ENCODE measurements at places on chromosomes 16 and 17.

- no peak for DNase-seq
Observed at GRCh38 chr17:50027881-50028735, 27.8 kb upstream of the ITGA3 start.

GRCh38 chr17:18262641-18263040 lies 2.2 kb downstream of the MIEF2 start:
- no peak for DNase-seq

GRCh38 chr17:1915889-1916288 lies 86.1 kb downstream of the RPA1 start:
- DNase-seq: no peak

DNA sequence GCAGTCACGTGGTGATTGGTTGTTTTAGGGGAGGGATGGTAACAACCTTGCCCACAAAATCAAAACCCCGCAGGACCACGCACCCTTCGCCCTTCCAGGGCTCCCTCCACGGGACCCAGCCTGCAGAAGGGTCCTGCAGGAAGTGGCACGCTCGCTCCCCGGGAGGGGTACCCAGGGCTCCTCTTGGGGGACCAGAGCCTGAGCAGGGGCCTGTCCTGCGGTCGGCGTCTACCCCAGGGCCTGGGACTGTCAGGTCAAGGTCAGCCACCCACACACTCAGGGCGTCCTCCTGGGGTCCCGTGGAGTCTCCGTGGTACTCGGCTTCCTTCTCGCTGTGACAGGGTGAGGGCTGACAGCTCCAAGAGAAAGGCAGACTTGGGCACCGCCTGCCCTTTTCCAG lies 33.9 kb downstream of the ZNF469 start:
- DNase-seq: no peak

DNA sequence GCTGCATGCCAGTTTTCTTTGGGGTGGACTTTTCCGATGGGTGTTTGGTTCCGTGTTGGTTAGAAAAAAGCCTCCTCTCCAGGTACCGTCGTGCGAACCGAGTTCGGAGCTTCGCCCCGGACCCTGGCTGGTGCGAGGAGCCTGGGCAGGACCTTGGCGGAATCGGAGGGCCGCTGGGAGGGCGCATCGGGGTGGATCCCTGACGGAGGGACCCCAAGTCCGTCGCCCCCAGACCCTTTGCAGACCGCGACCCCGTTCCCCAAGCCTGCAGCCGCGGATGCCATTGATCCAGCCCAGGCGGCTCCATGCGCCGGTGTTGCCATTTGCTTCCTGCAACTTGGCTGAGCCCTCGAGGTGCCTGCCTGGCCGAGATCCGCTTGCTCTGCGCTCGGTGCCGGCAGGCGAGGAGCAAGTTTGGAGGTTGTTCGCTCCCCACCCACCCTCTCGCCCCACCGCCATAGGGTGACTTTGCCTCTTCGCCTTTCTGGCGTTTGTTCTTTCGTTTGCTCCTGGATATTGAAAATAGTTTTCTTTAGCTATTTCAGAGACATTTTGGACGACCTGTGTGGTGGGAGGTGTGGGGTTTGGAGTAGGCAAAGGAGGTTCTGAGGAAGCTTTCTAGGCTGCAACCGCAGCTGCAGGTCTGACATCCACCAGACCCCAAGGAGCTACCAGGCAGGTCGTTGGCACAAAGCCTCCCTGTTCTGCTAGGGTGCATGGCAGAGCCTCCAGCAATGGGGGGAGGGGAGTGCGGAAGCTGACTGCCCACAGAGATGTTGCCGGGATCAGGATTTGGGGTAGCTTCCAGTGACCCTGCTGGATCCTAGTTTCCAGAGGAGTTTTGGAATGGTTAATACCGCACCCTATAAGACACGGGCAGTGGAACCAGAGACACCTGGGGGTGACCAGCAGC lies 58.2 kb downstream of the RAP1GAP2 start:
- no peak for DNase-seq

Measured in neuronal stem cell (in vitro differentiated cells).